NCI-H82 (cell line): ENCODE measurements at places on chromosomes 7 and 10.

DNA sequence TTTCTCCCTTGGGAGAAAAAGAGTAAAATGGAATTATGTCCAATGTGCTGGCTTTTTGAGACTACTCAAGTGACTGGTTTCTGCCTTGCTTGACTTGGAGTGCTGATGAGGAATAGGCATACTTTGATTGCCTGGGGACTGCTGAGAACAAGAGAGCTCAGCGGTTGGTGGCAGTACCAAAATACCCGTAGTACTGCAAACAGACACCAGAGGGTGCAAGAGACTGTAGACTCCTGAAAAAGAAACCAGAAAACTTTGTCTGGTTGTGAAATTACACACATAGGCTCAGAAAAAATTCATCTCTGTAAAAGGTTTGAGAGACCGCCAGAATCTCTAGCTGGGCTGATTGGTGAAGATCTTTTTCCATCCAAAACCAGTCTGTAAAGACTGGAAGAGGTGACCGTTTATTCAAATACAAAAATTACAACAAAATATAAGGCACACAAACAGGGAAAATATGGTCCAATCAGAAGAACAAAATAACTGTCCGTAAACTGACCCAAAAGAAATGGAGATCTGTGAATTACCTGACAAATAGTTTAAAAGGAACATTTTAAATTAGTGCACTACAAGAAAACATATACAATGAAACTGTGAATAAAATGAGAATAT, 18.5 kb downstream of the BICC1 start:
- DNase-seq = peak; percentile 76

DNA sequence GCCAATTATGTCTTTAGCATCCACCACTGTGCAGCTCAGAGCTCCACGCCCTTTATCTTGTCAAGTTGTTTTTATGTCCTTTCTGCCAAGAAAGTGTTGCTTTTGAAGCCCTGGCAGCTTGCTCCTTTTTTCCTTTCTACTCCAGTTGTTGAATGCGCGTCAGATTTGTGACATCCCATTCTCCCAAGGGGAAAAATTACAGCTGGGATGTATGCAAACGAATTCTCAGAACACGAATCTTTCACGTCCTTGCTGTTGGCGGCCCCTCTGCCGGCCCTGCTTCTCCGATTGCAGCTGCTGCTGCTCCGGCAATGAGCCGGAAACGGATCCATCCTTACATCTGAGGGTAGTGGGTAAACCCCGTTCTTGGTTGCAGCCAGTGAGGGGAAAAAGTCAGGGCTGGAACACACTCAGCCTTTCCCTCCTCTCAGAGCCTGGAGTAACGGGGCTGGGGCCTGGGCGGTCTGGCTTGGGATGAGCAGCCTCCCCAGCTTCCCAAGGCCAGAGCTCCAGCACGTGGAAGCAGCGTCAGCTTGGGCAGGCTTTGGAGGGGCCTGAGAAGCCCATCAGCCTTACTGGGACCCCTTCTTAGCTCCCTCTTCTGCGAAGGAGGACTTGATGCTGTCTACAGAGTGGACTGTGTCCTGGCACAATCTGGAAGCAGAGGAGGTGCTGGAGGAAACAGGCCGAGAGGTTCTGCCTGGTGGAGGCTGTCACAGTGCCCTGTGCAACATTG, 79.0 kb upstream of the CHST15 start:
- no peak for DNase-seq

- peak; percentile 74 for DNase-seq
Observed at GRCh38 chr7:105876964-105877601, 684 bp upstream of the ATXN7L1 start.

- DNase-seq = no peak
Observed at GRCh38 chr7:158386866-158387545, 200.6 kb downstream of the PTPRN2 start.

- DNase-seq = no peak
Observed at GRCh38 chr7:110754649-110755048, 336.3 kb upstream of the LRRN3 start.

DNA sequence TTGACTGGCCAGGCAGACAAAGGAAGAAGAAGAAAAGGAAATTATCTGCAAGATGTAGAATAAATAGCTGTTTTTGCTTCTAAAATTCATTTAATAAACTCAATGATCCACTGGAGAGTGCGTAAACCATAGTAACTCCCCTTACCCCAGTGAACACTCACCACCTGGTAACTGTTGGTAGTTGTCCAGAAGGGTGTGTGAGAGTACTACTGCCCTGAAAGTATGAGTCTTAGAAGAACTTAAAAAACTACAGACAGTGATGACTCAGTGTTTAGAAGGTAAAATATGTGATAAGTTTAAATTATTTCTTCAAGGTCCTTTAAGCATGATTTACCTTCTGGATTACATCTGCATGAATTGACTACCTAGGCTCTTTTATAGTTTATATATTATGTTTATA, 53.0 kb upstream of the SEMA3A start:
- DNase-seq = no peak

DNA sequence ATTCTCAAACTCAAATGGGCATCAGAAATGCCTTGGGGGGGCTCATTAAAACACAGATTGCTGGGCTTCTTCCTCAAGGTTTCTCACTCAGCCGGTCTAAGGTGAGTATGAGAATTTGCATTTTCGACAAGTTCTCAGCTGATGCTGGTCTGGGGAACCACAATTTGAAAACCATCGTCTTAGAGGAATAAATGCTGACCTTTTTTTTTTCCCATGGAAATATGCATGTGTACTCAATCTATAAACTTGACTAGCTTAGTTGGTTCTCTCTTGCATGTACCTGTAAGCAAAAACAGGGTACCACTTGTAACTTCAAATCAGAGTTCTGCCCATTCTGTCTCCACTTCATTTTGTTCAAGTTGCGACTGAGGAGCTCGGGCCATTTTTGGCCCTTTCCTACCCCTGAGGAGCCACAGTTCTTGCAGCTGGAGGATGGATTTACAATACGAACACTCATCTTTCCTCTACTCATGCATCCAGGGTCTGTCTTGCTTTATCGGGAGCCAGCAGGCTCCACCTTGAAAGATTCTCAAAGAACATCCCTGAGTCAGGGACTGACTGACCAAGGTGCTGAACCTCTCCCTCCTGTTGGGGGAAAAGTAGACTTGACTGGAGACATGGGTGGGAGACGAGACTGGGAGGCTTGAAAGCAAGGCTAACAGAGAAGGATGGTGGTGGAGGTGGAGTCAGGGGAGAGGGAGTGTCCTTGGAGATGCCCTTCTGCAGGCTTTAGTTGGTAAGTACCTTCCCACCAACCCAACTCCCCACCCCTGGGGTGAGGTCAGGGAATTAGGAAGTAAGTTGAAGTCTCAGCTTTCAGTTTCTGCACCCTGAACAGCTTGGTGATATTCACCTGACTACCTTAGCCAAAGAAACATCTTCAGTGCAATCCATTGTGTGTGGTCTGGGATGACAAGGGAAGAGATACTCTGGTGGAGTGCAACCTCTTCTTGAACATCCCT, 3.7 kb upstream of the MAPK8 start:
- no peak for DNase-seq

GRCh38 chr7:254337-255037, 35.5 kb upstream of the FOXL3 start:
- DNase-seq = no peak

DNA sequence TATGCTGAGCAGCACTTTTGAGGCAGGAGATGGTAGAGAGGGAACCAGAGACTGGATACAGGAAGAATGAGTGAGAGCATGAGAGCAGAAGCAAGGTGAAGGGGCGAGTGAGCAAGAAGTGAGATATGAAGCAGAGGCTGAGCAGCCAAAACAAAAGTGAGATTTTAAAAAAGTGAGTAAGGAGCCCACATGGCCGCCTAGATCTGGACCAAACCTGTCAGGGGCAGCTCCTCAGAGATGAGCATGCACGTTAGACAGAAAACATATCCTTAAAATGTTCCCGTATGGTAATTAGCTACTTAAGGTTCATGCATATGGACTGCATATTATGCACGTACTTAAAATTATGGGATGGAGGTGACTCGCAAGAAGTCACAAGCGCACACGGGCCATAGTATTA, 22.5 kb downstream of the TMEM176A start:
- no peak for DNase-seq

GRCh38 chr7:32169228-32169627, 99.0 kb upstream of the PDE1C start:
- peak; percentile 62 for DNase-seq

DNA sequence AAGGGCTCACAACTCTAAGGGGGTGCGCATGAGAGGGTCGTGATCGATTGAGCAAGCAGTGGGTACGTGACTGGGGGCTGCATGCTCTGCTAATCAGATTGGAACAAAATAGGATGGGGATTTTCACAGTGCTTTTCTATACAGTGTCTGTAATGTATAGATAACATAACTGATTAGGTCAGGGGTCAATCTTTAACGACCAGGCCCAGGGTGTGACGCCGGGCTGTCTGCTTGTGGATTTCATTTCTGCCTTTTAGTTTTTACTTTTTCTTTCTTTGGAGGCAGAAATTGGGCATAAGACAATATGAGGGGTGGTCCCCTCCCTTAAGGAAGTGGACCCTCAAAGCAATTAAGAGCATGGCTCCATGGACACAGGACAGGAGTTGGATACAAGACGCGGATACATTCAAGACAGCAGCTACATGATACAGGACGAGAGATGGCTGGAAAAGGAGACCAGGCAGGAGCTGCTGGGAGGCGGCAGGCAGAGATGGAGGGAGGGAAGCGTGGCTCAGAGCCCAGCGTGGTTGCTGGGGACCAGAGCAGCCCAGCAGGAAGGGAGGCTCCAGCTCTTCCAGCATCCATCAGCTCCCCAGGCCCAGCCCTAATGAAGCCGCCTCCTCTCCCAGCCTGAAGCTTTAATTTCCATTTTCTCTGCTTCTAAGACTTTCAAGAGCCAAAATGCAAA, 31.6 kb downstream of the GSDME start:
- DNase-seq = no peak

GRCh38 chr7:159115601-159116501, 28.8 kb downstream of the VIPR2 start:
- DNase-seq = no peak
